Smooth muscle cell of bladder (primary cell): ENCODE measurements at places on chromosomes 5 and 9. TPM values are rescaled to one million over a fixed set of nuclear protein-coding genes. Genes with fewer than 3 reads are reported as not detected.

FOXD4L5 gene
- under 0.01 TPM in 2 replicates for total RNA-seq

HAUS6 gene
- total RNA-seq = 7.8 and 9.2 TPM in 2 replicates

AMBP gene
- total RNA-seq = 0.28 and 0.46 TPM in 2 replicates

PCDHB15 gene
- 0.46 and 0.71 TPM in 2 replicates for total RNA-seq
